ENCODE measurements at places on chromosomes 13 and 19. TPM values are rescaled to one million over a fixed set of nuclear protein-coding genes. Genes with fewer than 3 reads are reported as not detected.

The EGLN2 gene
- 81.8 TPM for total RNA-seq

The SERPINE3 gene
- total RNA-seq = not detected

The TNPO2 gene
- total RNA-seq = 38.1 TPM

The ZNF491 gene
- total RNA-seq = not detected

The LRFN3 gene
- total RNA-seq = 18.1 TPM

The NANOS2 gene
- not detected for total RNA-seq

The IRS2 gene
- total RNA-seq = 13.3 TPM

The CD79A gene
- total RNA-seq = 1.0 TPM

The SMIM24 gene
- total RNA-seq = not detected
